ENCODE measurements at places on chromosomes 2 and 18. TPM values are rescaled to one million over a fixed set of nuclear protein-coding genes. Genes with fewer than 3 reads are reported as not detected.

Gene CRYBA2
- total RNA-seq = not detected

Gene TFPI
- total RNA-seq = 24.2 TPM

Gene SLC9A4
- total RNA-seq = not detected

Gene MYO3B
- 0.05 TPM for total RNA-seq

Gene ARID5A
- 6.9 TPM for total RNA-seq

Gene THUMPD2
- total RNA-seq = 5.9 TPM
